ENCODE measurements at places on chromosomes 3 and 15.

- no peak for DNase-seq
Observed at GRCh38 chr3:119939077-119939476, 155.2 kb downstream of the GSK3B start.

GRCh38 chr3:49498648-49499047 is 28.6 kb downstream of the DAG1 start:
- no peak for DNase-seq

DNA sequence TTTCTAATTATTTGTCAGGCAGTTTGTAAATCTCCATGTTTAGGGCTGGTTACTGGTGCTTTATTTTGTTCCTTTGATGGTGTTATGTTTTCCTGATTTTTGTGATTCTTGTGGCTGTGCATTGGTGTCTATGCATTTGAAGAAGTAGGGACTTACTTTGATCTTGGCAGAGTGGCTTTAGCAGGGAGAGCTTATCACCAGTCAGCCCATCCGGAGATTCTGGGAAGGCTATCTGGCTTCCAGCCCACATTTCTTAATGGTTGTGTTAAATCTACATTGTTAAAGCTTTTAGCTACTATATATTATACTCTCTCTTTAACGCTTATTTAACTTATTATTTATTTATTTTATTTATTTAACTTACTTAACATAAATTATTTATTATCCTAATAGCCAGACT is 35.1 kb downstream of the FBXL2 start:
- no peak for DNase-seq

GRCh38 chr3:47342151-47342550 is 38.7 kb upstream of the PTPN23 start:
- no peak for DNase-seq

GRCh38 chr15:35738370-35738769 is 192.4 kb upstream of the DPH6 start:
- DNase-seq, result no peak

DNA sequence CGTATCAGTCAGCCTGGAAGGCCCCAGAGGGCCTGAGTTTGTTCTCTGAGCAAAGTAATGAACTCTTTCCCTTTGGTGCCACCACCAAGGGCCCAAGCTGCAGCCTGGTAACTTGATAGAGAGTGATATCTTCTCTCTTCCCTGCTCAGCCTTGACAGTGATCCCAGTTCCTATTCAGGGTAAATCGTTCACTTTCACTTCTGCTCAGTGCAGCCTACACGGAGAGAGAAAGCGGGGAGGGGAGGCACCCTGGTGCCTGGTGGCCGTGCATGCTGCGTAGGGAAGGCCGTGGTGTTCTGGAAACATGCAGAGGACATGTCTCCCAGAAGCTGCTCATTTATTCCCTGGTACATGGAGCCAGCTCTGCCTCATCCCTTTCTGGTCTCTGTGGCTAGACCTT is 54.9 kb downstream of the KIF9 start:
- DNase-seq, result peak; percentile 83

DNA sequence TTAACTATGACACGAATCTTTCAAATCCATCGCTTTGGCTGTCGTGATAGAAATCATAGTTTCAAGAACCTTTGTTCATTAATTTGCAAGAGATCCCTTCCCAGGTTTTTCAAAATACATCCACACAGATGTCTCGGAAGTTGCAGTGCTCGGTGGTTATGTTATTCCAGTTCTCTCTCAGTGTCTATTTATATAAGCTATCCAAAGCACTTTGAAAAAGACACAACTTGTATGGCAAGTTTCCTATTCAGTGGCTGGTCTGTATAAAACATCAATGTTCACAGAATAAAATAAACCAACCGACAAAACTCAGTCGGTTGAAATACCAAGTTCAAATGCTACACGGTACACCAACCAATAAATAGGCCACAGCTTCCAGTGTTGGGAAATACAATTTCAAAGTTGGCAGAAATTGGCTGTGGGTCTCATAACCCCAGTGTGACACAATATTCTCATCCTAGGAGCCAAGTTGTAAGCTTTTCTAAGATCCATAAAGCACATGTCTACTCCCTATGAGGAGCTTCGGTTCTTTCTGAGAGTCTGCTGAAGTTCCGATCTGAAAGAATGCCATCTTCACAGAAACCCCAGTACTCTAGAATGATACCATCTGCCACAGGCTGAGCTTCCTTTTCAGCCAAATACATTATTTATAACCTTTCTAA is 23.7 kb downstream of the SATB1 start:
- DNase-seq, result no peak

DNA sequence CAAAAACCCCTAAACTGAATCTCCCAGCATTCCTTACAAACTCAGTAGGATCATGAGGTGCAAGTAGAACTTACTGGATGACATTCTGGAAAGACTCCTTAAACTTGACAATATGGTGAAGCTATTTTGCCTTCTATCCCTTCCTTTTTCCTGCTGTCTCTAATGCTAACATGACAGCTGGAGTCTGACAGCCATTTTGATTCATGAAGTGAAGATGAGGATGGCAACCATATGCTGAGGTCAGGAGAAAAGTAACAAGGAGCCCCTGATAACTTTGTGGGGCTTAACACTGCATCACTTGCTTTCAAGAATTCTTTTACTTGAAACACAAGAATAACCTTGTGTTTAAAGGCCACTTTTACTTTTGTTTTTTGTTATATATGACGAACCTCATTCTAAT is 15.0 kb upstream of the NEK10 start:
- no peak for DNase-seq

GRCh38 chr3:16332904-16333426 is 68.0 kb downstream of the OXNAD1 start:
- no peak for DNase-seq

- DNase-seq, result no peak
Observed at GRCh38 chr15:89848970-89849292, 34.3 kb upstream of the ANPEP start.

- DNase-seq, result peak; percentile 55
Observed at GRCh38 chr15:69729167-69729748, 276.6 kb downstream of the RPLP1 start.

DNA sequence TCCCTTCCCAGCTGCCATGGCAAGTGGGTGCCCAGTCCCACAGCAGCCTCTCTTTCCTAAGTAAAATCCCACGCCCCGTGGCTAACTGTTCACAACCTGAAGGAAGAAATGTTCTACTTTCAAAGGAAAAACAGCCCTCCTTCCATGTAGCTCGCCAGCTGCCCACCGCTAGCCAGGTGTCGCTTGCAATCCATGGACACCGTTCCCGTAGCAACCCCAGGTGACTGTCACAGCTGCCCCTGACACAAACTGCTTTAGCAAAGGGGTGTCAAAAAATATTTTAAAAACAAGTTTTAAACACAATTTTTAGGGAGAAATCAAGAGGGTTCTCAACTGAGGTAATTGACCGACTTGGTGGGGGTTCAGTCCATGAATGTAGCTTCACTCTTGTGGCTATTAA is 21.0 kb upstream of the CGNL1 start:
- no peak for DNase-seq

DNA sequence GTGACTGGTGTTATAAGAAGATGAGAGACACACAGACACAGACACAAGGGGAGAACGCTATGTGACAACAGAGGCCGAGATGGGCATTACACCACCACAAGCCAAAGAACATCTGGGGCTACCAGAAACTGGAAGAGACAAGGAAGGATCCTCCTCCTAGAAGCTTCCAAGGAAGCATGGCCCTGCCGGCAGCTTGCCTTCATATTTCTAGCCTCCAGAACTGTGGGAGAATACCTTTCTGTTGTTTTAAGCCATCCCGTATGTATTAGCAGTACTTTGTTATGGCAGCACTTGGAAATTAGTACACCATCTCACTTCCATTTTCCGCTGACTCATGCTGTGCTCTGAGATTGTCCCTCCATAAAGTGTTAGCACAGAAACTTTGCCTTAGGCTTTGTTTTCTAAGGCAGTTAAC is 38.7 kb upstream of the CA12 start:
- no peak for DNase-seq

GRCh38 chr15:56074481-56075265 is 81.3 kb upstream of the NEDD4 start:
- no peak for DNase-seq

DNA sequence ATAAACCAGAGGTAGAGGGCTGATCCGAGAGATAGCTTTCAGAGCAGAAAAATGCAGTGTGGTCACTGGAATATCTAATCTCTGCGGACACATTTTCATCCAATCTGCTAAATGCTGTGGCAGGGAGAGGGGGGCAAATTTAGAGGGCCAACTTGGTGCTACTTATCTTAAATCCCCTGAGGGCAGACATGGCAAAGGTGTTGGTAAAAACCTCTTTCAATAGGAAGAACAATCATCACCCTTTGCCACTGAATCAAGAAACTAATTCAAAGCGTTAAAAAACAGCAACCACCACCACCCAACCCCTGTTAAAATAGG is 152.9 kb downstream of the MECOM start:
- no peak for DNase-seq

GRCh38 chr15:89150762-89151664 is 62.8 kb downstream of the ABHD2 start:
- peak; percentile 72 for DNase-seq

DNA sequence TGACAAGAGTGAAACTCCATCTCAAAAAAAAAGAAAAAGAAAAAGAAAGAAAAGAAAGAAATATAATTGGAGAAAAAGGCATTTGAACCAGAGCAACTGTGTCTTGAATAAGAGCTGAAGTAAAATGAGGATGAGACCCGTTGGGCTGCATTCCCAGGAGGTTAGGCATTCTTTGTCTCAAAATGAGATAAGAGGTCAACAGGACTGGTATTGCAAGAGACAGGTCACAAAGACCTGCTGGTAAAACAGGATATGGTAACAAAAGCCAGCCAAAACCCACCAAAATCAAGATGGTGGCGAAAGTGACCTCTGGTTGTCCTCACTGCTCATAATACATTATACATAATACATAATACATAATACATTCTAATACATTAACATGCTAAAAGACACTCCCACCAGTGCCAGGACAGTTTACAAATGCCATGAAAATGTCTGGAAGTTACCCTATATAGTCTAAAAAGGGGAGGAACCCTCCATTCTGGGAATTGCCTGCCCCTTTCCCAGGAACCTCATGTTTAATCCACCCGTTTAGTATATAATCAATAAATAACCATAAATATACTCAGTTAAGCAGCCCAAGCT is 8.6 kb upstream of the TIPIN start:
- DNase-seq, result no peak

- no peak for DNase-seq
Observed at GRCh38 chr3:76566211-76566534, 473.7 kb upstream of the ROBO2 start.

- no peak for DNase-seq
Observed at GRCh38 chr15:57477736-57478522, 101.6 kb downstream of the CGNL1 start.

- no peak for DNase-seq
Observed at GRCh38 chr3:1953536-1953935, 145.1 kb upstream of the CNTN4 start.

DNA sequence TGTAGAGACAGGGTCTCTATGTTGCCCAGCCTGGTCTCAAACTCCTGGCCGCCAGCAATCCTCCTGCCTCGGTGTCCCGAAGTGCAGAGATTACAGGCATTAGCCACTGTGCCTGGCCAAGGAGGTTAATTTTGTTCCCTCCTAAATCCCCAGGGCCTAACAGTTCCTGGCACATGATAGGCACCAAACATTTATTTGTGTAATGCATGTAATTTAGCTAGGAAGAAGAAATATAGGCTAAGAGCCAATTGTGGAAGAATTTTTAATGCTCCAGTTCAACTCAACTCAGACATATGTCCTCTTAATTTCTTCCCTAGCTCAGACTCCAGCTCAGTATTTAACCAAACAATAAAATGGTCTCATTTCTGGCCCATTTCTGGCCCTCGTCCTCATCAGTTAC is 7.7 kb upstream of the ZNF592 start:
- no peak for DNase-seq

GRCh38 chr3:59531066-59531745 is 481.4 kb upstream of the CFAP20DC start:
- no peak for DNase-seq

DNA sequence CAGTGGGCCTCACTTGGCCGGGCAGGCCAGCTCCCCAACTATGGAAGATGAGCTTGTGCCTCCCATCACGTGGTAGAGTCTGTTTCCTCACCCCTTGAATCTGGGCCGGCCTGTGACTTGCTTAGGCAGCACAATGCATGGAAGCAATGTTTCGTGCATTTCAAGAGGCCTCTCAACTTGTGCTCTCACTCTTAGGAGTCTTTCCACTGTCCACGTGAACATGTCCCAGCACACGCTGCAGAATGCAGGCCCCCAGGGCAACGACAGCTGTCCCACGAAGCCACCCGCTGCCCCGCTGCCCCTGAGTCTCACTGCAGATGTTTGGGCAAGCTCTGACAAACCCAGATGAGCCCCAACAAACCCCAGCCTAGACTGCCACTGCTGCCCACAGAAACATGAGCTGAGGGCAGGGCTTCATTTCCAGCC is 27.2 kb upstream of the SLC41A3 start:
- DNase-seq, result no peak

GRCh38 chr15:43406189-43406588 is 35.3 kb downstream of the TUBGCP4 start:
- DNase-seq, result no peak

- DNase-seq, result no peak
Observed at GRCh38 chr3:52453496-52454249, at the start of gene TNNC1. Gene TNNC1, minus strand, starts transcription at chr3:52454041. Its CDS starts 26 bp downstream, at chr3:52454015.

DNA sequence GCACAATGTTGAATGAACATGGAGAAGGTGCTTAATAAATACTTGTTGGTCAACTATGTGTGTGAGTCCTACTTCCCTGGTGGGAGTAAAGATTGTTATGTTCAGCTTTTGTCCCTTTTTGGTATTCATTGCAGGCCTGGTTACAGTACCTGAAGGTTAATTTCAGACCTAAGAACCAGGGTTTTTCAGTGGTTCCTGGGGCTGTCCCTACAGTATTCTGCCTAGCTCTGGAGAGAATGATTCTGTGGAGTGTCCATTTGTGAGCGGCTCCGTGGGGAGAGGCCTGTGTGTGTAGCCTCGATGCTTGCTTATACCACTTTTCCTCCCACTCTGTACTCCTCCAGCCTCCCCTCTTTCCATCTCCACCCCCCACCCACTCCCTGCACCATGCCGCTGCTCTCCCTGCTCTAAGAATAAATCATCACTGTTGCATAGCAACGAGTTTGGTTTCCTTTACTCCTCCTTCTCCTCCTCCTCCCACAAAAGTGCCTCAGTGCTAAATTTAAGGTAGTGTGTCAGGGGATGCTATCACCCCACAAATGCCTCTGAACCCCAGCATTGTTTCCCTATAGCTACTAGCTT is 150.6 kb upstream of the ROPN1 start:
- DNase-seq, result no peak

- DNase-seq, result no peak
Observed at GRCh38 chr3:63192248-63192647, 85.9 kb upstream of the SYNPR start.

GRCh38 chr15:89187986-89188514 is 33.3 kb downstream of the RLBP1 start:
- DNase-seq, result no peak

GRCh38 chr3:195116407-195117185 is 154.4 kb downstream of the XXYLT1 start:
- DNase-seq, result no peak

- DNase-seq, result no peak
Observed at GRCh38 chr15:88802250-88802990, 816 bp upstream of the ACAN start.

DNA sequence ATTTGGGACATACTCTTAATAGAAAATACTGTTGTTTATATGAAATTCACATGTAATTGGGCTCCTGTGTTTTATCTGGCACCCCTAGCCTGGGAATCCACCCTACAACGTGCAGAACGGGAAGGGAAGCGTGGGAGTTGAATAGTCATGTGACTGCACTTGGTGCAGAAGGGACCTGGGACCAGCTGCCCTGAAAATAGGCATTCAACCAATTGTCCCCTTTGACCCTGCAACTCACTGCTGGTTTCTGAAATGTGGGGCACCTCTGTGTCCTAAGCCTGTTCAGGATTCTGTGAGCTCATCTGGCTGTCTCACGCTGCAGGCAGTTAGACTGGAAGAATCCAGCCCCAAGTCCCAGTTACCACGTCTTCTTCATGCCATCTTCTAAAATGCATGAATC is 79.7 kb downstream of the CACNA2D3 start:
- no peak for DNase-seq

All from suppressor macrophage (primary cell).